ENCODE measurements at places on chromosomes 16 and 17. TPM values are rescaled to one million over a fixed set of nuclear protein-coding genes. Genes with fewer than 3 reads are reported as not detected.

DNA sequence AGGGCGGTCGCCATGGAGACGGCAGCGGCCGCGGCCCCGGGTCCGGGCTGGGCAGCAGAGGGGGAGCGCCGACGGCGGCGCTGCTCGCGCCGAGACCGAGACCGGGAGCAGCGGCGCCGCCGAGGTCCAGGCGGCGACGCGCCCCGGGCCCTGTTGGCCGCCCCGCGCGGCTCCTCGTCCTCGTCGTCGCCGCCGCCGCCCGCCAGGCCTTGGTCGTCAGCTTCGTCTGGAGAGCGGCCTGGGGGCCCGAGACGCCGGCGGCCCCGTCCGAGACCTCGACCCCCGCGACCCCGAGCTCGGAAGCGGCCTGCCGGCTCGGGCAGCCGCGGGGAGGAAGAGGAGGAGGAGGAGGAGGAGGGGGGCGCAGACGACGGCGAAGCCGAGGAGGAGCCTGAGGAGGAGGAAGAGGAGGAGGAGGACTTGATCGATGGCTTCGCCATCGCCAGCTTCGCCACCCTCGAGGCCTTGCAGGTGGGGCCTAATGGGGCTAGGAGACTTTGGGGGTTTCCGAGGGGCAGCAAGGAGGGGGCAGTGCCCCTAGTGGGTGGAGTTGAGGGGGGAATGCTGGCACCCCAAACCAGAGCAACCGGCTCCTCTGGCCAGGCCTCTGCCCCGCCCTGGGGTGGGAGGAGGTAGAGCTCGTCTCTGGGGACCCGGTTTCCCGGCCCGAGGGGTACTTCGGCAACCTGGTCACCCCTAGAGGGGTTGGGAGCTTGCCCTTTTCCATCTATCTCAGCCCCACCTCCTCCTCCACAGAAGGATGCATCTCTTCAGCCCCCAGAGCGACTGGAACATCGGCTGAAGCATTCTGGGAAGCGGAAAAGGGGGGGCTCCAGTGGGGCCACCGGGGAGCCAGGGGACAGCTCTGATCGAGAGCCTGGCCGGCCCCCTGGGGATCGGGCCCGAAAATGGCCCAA is 1.5 kb downstream of the FBRS start:
- peak; percentile 55 for DNase-seq

GRCh38 chr16:6308176-6308575 is 1024.5 kb upstream of the RBFOX1 start:
- DNase-seq: no peak

DNA sequence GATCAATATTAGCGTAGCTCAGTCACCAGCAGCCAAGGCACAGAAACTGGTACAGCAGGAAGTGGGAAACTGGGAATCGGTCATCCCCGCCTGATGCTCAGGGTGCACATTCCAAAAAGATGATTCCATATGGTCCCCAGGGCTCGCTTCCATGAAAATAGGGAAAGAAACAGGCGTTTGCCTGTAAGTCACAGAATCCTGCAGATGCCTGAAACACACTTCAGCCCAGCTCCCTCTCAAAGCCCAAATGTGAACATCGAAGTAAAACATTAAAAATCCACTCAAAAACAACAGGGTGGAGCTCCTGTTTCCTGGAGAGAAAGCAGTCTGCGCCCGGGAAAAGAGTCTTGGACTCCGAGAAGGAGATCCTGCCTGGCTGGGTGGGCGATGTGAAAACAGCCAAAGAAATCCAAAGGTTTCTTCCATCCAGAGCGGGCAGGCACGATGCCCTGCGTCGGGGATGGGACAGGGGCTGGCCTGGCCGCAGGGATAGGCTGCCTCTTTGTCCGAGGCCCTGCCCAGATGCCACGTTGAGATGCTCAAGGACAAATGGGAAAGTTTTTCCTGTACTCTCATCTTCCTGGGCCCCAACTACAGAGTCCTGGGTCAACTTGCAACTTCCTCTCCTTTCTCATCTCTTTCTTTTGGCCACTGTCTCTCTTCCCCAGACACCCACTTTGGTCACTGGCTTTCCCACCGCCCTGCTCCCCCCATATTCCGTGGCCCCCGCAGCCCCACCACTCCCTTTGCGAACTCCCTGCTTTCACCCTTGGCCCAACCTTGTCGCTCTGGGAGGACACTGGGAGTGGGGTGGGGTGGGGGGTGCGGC is 743 bp downstream of the WIPI1 start:
- DNase-seq: peak; percentile 90

- DNase-seq: no peak
These were observed 15.7 kb downstream of the COX10 start for GRCh38 chr17:14084955-14085354.

DNA sequence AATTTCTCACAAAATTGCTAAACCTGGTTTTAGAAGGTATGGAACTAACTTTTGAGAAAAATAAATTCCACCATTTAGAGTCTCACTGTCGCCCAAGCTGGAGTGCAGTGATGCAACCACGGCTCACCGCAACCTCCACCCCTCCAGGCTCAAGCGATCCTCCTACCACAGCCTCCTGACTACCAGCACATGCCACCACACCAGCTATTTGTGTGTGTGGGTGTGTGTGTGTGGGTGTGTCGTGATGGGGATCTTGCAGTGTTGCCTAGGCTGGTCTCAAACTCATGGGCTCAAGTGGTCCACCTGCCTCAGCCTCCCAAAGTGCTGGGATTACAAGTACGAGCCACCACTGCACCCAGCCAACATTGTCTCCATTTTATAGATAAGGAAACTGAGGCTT is 71.3 kb upstream of the NOL11 start:
- no peak for DNase-seq

GRCh38 chr17:34562387-34562786 is 17.0 kb upstream of the TMEM132E start:
- no peak for DNase-seq

- DNase-seq: no peak
These were observed 48.3 kb downstream of the PITPNM3 start for GRCh38 chr17:6508016-6508415.

The NT5C gene
- total RNA-seq: 77.6 TPM

DNA sequence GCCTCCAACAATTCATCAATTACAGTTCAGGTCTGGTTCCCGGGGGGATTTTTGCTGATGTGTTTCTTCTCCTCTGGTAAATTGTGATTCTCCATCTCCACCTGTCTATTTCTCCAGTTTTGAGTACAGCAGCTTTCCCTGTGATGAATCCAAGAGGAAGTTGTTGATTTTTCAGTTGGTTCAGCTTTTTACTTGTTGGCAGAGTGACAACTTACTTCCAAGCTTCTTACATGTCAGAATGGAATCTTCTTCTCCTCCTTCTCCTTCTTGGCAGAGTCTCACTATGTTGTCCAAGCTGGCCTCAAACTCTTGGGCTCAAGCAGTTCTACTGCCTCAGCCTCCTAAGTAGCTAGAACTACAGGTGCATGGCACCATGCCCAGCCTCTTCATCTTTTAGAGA is 33.4 kb upstream of the TMEM92 start:
- DNase-seq: no peak

GRCh38 chr16:283033-283805 is at the start of gene PDIA2:
PDIA2 (plus strand) TSS chr16:283164; CDS start chr16:283170, 6 bp downstream.
- no peak for DNase-seq

GRCh38 chr16:23504076-23504452 is 6.2 kb downstream of the GGA2 start:
- DNase-seq: no peak

The CD300E gene
- 0.39 TPM for total RNA-seq

- DNase-seq: no peak
These were observed 88.3 kb upstream of the GSE1 start for GRCh38 chr16:85524630-85525419.

GRCh38 chr17:57750109-57750871 is 5.2 kb upstream of the CCDC182 start:
- no peak for DNase-seq

Measured in left colon (tissue), 2 donors.